Activated CD4-positive, alpha-beta T cell treated with anti-CD3 and anti-CD28 coated beads, Interleukin-2, amount 50 U/mL, for 48 hours (primary cell): ENCODE measurements at places on chromosomes 12 and 14.
A peak's percentile ranks its signal among the peaks of the same experiment; 100 is the strongest.

DNA sequence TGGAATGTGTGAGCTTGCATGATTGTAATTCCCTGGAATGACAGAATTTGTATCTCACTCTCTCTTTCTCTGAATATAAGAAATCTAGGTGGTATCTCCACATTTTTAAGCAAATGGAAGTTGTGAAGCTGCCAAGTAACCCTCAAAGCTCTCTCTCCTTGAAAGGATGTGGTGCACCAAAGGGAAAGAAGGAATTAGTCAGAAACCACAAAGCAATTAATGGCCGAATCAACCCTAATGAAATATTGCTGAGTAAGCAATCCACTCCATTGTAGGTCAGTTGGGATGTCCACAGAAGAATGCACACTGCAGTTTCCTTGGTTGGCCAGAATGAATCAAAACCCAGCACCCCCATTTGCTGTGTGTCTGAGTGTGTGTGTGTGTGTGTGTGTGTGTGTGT, 153.5 kb downstream of the KCNA5 start:
- DNase-seq, result no peak

GRCh38 chr12:13591488-13591887, 389.9 kb downstream of the GRIN2B start:
- DNase-seq, result no peak

GRCh38 chr14:52318062-52318461, 4.0 kb downstream of the PTGER2 start:
- no peak for DNase-seq

DNA sequence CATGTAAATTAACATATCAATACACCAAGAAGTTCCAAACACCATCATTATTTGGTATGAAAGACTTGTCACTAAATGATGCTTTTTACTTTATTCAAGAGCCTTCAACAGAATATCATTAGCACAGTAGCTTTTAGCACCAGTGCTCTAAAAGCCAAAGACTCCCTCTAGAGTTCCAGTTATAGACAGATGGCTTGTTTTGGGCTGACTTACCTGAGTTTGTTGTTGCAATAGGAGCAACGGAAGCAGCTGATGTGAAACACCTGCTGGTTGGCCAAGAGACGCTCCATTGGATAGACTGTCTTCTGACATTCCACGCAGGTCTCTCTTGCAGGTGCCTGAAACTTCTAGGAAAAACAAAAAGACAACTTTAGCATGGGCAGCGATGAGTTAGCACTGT, 14.5 kb upstream of the CERS5 start:
- no peak for DNase-seq

GRCh38 chr12:120142231-120142877, 25.8 kb upstream of the RAB35 start:
- DNase-seq, result no peak

GRCh38 chr12:51219322-51219721, 1.5 kb upstream of the POU6F1 start:
- DNase-seq, result no peak

DNA sequence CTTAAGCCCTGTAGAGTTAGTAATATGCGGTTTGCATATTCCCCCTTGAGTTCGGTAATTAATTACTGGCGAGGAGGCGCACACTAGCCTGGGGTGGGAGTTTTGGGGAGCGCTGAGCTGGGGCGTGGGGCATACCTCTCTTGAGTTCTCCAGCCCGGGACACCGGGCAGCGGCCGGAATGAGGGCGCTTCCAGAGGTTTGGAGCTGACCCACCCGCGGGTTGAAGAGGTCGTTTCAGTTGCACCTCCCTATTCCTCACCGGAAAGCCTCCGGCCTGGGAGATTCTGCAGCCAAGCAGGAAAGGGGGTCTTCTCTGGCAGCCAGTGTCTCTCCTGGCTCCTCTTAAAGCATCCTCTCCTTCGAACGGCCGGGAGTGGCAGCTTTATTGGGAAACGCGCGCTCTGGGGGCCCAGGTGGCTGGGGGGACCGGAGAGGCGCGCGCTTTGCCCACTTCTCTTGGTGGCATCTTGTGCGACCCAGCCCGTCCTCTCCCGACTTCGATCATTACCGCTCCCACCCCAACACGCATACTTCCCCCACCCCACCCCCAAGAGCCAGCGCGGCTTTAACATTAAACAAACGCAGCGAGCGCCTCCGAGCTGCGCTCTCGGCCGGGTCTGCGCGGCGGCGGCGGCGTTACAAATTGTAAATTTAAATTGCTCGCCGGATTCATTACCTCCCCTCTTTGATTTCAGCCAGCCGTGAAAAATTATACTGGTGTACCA, 3.9 kb upstream of the LHX5 start:
- DNase-seq, result no peak

- DNase-seq, result no peak
Observed at GRCh38 chr12:42010715-42011114, 134.0 kb downstream of the GXYLT1 start.

- DNase-seq, result no peak
Observed at GRCh38 chr14:105168093-105168420, 519 bp downstream of the JAG2 start.

- no peak for DNase-seq
Observed at GRCh38 chr14:33332497-33332896, 393.8 kb downstream of the NPAS3 start.

GRCh38 chr14:49193332-49194065, 392.7 kb downstream of the RPS29 start:
- DNase-seq, result no peak

DNA sequence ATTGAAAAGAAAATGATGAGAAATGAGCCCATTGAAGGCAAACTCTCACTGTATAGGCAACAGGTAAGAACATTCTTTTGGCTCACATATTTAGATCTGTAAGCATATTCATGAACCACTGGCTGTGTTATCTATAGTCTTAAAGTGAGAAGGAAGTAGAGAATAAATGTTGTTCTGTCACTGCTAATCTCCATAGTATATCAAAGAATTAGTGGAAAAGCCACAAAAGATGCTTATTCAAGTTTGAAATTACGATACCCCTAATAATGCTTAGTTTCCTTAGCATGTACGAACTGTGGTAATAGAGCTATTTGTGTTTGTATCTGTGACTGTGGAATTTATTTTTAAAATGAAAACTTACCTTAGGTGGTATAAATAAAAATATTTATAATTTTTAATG, 22.8 kb downstream of the IFT81 start:
- no peak for DNase-seq

DNA sequence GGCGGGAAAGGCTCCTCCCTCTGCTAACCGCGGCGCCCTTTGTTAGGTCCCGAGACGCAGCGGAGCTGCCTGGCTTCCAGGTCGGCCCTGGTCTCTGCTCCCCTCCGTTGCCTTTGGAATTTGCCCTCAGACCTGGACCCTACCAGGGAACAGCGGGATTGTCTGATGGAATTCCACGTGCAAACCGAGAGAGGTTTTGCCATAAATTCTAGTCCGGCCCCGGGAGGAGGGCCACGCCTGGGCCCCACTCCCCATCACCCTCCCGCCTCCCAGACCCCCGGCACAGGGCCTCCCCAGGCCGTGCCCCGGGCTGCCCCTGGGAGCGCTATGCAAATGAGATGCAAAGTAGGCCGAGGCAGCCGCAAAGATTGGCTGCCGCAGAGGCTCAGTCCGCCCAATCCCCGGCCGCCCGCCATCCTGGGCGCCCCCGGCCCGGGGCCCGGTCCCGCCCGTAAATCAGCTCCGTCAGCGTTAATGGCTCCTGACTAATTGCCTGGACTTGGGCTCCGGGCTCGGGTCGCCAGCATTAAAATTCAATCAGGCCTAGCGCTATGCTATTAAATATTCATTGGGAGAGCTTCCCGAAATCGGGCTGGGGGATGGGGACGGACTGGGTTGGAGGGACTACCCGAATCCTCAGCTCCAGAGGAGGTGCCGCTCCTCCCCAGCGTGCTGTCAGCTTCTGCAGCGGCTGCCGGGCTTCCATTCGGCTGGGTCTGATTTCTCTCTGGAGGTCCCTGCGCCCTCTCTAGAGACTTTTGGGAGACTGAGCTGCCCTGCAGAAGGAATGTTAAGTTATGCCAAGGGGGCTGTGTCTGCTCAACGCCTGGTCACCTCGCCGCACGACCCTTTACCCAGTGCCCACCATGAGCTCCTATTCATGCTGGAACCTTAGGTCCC, 15.7 kb upstream of the FIGNL2 start:
- DNase-seq, result peak; percentile 27

GRCh38 chr14:28515571-28515970, 251.0 kb upstream of the FOXG1 start:
- DNase-seq, result no peak

DNA sequence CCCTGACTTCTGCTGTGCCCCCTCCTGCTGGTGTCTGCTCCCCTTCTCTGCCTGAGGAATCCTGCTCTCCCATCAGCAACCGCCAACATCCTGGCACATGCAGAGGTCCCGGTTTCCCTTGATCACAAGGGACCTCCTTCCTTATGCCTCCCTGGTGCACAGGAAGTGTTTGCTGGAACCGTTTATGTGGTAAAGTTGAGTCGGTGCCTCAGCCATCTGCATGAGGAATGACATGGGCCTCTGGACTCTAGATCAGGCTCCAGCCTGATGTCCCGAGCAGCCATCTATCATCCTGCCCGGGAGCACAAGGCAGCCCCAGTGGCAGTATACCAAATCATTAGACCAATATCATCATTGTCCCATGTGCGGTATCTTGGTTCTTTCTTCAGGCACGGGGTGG, 90.4 kb downstream of the BORCS5 start:
- DNase-seq, result no peak

- no peak for DNase-seq
Observed at GRCh38 chr14:91065266-91065665, 4.8 kb upstream of the RPS6KA5 start.

GRCh38 chr12:19992311-19992710, 376.0 kb upstream of the PDE3A start:
- no peak for DNase-seq

- peak; percentile 63 for DNase-seq
Observed at GRCh38 chr14:89618811-89619551, 201.9 kb upstream of the FOXN3 start.

- no peak for DNase-seq
Observed at GRCh38 chr14:29671034-29671433, 256.6 kb downstream of the PRKD1 start.

- no peak for DNase-seq
Observed at GRCh38 chr14:57686304-57686703, 179.6 kb downstream of the SLC35F4 start.

- DNase-seq, result no peak
Observed at GRCh38 chr12:15823360-15824128, 34.4 kb upstream of the EPS8 start.

GRCh38 chr14:71488703-71489191, 443.5 kb upstream of the RGS6 start:
- no peak for DNase-seq

GRCh38 chr14:82878951-82879350, 1345.3 kb upstream of the SEL1L start:
- DNase-seq, result no peak

- DNase-seq, result no peak
Observed at GRCh38 chr12:85821759-85822158, 14.4 kb downstream of the RASSF9 start.

- DNase-seq, result peak; percentile 80
Observed at GRCh38 chr12:53231921-53232645, at the start of gene RARG. Gene RARG, minus strand, starts transcription at chr12:53232209. Its CDS starts 4,664 bp downstream, at chr12:53227545.

DNA sequence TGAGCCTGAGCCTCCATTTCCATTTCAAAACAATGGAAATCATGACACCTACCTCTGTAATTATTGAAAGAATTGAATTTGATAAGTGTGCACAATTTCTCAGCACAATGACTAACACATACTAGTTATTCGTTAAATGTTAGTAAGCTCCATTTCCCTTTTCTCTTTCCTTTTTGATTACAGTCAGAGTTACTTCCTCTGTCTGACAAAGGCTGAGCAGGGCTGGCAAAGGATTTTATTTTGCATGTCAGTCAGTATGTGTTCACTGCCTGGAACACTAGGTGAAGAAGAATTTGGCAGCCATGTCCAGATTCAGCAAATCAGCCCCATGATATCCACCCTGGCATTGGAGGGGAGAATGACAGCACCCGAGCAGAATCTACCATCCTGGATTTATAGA, 12.2 kb upstream of the RHOJ start:
- DNase-seq, result no peak

DNA sequence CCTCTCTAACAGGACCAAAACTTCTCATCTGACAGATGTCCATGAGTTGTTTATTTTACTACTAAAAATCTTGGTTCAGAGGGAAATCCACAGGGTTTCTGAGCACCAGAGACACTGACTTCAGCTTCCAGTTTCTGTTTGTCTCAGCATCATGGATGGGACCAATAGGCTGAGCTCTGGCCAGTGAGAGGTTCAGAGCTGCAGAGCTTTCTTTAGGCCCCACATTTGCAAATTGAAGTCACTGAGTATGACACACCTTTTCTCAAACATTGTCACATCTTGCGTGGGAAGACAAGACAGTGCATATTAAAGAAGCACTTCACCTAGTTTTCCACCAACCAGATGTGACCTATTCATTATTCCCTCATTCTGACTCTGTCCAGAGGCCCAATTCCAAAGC, 45.2 kb downstream of the RDH12 start:
- peak; percentile 5 for DNase-seq

GRCh38 chr12:111409780-111410430, 4.2 kb downstream of the SH2B3 start:
- peak; percentile 56 for DNase-seq

GRCh38 chr14:56738020-56738419, 72.3 kb downstream of the OTX2 start:
- no peak for DNase-seq

DNA sequence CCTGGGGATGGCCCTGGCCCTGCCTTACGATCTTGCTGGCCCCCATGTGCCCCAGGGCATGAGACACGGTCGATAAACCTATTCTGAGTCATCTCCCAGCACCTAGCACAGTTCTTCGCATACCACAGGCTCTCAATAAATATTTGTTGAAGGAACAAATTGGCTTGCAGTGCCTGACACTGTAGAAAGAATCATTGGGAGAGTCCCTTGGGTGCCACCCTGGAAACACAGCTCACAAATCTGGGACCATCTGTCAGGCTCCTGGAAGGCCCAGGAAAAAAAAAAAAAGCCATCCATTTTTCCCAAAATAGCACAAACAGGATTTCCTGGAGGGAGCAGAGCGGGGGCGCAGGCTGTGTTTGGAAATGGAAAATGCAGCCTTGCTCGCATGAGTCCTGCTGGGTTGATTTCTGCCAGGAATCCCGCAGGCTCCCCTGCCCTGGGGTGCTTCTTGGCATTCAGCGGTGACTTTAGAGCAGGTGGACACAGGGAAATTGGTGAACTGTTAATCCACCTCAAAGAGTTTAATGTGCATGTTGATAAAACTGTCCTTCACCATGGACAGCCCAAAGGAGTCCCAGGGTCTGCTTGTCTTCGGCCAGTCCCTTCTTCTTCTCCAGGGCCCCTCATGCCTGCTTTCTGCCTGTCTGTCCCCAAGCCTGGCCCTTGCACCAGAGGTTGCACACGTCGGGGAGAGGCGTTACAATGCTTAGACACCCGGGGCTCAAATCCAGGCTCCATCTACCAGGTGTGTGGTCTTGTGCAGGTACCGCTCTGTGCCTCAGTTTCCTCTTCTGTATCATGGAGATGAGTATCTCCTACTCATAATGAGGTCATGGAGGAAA, 106.1 kb upstream of the RFLNA start:
- DNase-seq, result no peak

DNA sequence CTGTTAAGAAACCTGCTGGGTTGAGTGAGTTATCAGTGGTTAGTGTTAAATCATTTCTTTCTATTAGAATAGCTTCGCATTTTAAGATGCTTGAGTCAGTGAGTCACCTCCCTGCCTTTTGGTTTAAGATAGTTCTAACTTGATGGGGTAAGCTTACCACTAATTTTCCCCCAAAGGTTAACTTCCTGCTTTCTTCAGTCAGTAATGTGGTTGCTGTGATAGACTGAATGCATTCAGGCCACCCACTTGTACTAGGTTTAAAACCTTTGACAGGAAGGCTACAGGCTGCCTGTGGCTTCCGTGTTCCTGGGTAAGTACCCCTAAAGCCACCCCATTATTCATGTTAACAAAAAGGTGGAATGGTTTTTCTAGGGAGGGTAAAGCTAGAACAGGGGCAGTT, 25.3 kb downstream of the CLEC2A start:
- DNase-seq, result peak; percentile 6

- no peak for DNase-seq
Observed at GRCh38 chr14:60859525-60859924, 121.4 kb downstream of the TRMT5 start.
